ENCODE measurements at places on chromosomes 5 and 9.
A peak's percentile ranks its signal among the peaks of the same experiment; 100 is the strongest.

DNA sequence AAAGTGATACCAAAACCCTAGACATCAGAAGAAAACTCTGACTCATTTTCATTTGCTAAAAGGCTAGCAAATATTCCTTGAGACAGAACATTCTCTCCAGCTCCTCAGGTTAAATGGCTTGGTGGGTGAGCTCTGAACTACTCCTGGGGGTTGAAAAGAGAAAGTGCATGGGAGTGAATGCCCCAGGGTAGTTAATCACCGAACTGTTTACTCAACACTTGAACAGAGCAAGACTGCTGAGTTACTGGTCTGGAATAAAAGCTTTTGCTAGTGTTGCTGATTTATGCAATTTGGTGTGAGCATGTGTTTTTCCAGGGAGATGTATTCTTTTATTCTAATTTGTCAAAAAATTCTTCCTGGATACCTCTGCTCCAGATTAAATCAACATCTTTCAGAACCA, 88.3 kb upstream of the PRDM9 start:
- DNase-seq: no peak

DNA sequence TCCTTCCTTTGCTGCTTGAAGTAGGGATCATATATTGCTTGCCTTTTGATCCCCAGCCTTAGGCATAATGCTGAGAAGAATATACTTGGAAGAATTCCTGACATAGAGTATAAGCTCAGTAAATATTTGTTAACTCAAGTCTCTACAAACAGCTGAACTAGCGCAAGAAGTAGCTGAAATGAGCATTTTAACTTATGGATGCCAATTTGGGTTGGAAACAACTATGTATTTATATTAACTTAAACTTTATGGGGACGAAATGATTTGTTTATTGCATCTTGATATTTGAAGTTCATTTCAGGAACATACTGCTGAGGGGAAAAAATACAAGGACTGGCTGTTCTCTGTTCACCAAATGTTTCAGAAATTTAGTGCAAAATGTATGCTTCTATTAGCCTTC, 258.7 kb downstream of the CDH12 start:
- no peak for DNase-seq

- DNase-seq: no peak
These were observed 32.1 kb downstream of the EXOC3 start for GRCh38 chr5:474840-475661.

DNA sequence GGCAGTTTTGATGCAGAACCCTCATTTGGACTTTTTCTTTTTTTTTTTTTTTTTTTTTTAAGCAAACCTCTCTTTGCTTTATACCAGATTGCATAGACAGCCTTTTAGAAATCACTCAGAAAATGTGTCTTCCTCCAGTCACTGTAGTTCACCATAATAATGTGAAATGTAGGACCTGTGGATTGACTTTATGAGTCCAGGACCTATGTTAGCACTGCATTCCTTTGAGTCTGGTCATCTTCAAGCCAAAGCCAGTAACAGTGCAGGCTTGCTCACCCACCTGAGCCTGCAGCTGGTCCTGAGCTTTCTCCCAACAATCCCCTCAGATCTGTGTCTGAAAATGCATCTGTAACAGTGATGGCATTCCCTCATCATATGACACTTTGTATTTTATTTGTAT, 110.7 kb upstream of the NFIL3 start:
- peak; percentile 12 for DNase-seq

- DNase-seq: peak; percentile 22
These were observed 15.1 kb upstream of the CSNK1G3 start for GRCh38 chr5:123496892-123497291.

DNA sequence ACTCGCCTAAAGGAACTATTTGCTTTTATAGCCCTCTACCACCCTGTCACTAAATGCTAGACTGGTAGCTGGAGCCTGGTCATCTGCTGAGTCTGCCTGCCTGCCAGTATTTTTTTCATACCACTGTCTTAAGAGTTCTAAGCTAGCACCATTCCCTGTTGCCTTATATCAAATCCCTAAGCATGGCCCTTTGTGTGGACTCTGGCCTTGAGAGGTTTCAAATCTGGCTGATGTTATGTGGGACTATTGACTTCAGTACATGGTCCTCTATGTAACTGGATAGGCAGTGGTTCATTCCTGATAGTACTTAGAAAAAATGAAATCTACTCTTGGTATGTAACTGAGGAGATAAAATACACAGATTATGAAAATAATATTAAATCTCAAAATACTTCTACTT, 103.5 kb downstream of the PLCXD3 start:
- DNase-seq: no peak

- no peak for DNase-seq
These were observed 25.0 kb upstream of the OCLN start for GRCh38 chr5:69467442-69468225.

- DNase-seq: no peak
These were observed 70.6 kb downstream of the TENT4A start for GRCh38 chr5:6783787-6784186.

DNA sequence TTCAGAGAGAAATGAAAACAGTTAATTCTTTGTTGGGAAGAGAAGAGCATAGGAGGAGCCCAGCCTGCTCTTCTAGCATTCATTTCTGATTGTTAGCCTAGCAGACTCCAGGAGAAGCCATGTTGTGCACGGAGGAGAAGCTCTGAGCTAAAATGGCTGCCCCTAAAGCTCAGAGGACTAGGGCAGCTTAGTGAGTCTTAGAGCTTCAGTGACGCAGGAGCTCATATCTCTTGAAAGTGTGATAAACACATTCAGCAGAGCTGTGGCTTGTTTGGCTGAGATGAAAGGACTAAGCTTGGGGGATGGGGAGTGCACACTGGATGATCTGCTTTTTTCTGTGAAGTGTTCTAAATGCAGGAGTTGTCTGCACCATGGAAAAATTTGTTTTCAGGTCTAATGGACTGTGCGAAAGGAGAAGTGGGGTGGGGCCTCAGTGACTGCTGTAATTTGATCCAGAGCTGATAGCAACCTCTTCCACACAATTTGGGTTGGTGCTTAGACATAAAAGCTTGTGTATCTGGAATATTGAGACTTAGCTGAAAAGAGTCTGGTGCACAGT, 58.5 kb downstream of the ZNF462 start:
- peak; percentile 18 for DNase-seq

- DNase-seq: no peak
These were observed 2.2 kb upstream of the ERAP1 start for GRCh38 chr5:96809921-96810320.

DNA sequence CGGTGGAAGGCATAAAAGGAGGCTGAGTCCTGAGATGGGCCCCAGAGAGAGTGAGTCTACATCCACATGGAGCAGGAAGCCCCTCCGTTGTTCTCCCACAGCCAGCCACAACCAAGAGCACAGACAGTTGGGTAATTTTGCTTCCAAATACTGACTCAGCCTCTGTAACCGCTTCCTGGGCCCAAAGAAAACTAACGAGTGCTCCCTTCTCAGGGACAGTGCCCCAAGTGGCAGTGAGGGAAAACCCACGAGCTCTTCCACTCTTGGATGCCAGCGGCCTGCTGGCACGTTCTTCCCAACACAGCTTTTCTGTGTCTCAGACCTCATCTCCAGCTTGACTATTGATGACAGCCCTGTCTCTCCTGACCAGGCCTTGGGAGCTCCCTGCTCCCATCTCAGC, 207.6 kb downstream of the FSTL4 start:
- DNase-seq: no peak

- no peak for DNase-seq
These were observed 46.8 kb upstream of the HAPLN1 start for GRCh38 chr5:83767409-83767992.

- no peak for DNase-seq
These were observed 96.3 kb downstream of the CMYA5 start for GRCh38 chr5:79785983-79786382.

- no peak for DNase-seq
These were observed 20.2 kb upstream of the GLIS3 start for GRCh38 chr9:4320021-4320420.

DNA sequence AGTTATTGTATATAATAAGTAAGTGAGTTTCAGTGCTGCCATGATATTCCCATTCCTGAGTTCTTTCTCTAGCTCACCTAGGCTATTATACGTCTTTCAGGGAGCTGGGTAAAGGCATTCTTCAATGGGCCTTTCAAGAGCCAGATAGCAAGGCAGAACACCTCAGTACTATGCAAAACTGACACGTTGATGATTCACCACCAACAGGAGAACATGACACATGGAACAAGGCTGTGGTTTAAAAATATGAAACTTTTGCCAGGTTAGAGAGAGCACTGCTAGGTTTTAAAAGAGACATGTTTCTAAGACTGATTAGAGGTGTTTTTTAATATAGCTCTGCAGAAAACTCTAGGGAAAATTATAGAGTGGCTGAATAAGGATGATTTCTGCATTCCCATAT, 95.9 kb downstream of the UGCG start:
- peak; percentile 49 for DNase-seq

DNA sequence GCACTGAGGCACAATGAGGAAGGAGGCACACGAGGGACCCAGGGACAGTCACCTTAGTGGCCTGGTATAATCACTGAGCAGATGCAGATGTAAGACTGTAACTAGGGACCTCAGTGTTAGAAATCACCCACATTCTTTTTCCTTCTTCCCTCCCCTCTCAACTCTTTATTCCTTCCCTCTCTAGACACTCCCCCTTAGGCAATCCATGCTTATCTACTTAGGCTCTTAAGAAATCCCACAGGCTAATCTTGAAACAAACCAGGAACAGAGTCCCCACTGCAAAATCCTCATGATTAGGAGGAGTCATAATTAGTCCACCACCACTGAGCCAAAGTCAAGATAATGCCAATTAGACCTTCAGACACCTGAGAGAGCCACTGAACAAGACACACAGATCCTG, 84.7 kb downstream of the ELAVL2 start:
- no peak for DNase-seq

- DNase-seq: no peak
These were observed 66.8 kb downstream of the TBCA start for GRCh38 chr5:77709340-77709739.

- DNase-seq: no peak
These were observed 74.2 kb downstream of the PTPN3 start for GRCh38 chr9:109423877-109424276.

DNA sequence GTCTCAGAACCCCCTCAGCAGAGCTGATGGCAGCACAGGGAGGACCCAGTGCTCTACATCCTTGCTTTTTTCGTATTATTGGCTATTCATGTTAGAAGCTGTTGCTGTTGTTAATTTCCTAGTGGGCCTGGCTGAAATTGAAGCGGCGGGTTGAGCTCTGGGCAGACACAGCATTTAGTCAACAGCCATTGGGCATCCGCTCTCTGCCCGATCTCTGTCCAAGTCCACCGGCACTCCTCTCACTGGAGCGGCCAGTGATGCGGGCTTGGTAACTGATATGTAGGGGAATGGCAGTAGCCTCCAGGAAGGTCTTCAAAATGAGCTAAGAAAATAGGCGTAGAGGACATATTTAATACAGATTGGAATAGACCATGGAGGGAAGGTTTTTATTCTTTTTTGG, 1.3 kb upstream of the GARNL3 start:
- no peak for DNase-seq

DNA sequence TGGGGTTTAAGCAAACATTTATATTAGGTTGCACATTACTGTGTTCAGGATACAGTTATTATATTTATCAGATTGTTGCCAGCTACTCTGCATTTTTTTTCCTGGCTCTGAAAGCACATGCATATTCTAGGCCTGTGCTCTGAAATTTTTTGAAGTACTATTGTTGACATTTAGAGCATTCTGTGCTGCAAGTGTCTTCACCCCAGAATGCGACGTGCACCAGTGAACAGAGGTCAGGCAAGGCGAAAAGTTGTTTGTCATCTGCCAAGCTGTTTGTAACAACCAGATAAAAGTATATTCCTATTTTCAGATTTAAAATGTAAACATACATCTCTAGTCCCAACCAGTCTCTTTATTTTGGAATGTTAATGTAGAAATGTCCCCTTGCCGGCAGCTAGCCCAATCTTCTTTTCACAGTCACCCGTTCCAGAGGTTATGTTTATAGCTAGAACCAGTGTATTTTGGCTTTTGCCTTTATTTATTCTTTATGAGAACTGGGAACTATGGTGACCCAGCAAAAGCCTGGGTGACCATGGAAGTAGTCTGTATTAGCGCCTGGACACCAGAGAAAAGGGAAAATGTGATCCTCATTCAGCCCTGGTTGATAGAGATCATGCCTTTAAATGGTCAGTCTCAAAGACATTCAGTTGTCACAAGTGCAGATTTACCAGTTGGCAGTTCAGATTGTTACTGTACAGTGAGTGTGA, 84.6 kb downstream of the NDUFAF2 start:
- DNase-seq: no peak

GRCh38 chr5:28505121-28505520, 1466.7 kb upstream of the CDH9 start:
- no peak for DNase-seq

DNA sequence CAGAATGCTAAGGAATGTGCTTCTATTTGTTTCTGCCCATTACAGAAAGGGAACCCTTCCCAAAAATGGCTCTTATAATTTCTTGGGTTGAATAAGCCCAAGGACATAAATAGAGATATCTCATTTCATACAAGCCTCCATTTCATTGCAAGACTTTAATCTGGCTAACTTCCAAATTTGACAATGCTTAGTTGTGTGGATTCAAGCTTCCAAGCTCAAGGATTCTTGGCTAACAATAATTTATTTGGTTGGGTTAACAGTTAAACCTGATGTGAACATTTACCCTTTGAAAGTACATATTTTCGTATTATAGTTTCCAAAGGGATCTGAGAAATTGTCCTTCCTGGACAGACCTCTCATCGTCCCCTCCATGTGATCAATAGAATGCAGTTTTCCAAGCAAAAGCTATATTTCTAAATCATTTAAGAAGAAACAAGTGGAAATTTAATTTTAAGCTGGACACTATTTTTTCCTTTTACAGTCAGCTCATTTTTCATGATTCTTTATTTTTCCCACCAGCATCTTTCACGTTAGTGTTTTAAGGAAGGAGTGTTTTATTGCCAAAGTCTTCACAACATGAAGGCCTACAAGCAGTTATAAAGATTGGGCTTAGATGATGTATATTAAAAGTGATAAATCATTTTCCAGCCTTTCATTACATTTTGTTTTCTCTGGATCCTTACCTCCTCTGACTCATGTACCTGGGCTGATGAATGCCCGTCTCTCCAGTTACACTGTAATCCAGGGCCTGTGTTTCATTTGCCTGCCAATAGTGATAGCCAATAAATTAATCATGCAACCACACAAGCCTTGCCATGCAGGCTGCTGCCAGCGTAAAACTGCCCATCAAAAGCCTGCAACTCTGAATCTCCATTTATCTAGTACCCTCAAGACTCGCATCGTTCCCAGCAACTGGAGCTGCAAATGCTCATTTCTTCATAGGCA, 176.7 kb downstream of the NTRK2 start:
- no peak for DNase-seq

- DNase-seq: no peak
These were observed 11.4 kb downstream of the PHF2 start for GRCh38 chr9:93587651-93588347.

Data from AG08395 (cell line).